Stimulated activated CD8-positive, alpha-beta memory T cell treated with anti-CD3 and anti-CD28 coated beads, Interleukin-15, amount 100 ng/mL, for 48 hours (primary cell): ENCODE measurements at places on chromosomes 6 and 20.

- DNase-seq: no peak
Observed at GRCh38 chr6:120894077-120894476, 440.2 kb downstream of the TBC1D32 start.

GRCh38 chr6:79872986-79873385 lies 74.4 kb downstream of the ELOVL4 start:
- no peak for DNase-seq

- DNase-seq: no peak
Observed at GRCh38 chr6:47147175-47147727, 105.1 kb upstream of the ADGRF1 start.

- DNase-seq: no peak
Observed at GRCh38 chr6:149132336-149132735, 185.2 kb upstream of the TAB2 start.

GRCh38 chr6:3117912-3118352 lies 579 bp upstream of the BPHL start:
- no peak for DNase-seq

GRCh38 chr6:143583542-143584327 lies 72.2 kb upstream of the FUCA2 start:
- DNase-seq: no peak

GRCh38 chr20:18057101-18057993 lies at the start of gene OVOL2:
TSS of gene OVOL2 (minus strand) at chr20:18057916. CDS start at chr20:18057634, 282 bp downstream.
- DNase-seq: no peak

DNA sequence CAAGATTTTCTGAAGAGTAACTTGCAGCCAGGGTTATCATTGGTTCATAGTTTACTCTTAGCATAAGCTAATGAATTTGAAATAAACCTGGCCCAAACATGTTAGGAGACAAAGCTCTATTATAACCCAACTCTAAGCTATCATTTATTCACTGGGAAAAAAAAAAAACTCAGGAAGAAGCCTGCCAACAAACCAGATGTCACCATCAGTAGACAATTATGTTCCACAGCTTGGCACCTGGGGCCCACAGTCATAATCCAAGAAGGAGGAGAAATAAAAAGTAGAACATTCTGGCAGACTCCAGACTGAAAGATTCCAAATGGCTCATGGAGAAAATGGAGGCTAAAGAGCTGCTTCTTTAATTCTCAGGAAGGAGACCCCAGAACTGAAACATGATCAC lies 100.0 kb upstream of the CNR1 start:
- no peak for DNase-seq

- no peak for DNase-seq
Observed at GRCh38 chr20:34993941-34994508, 38.4 kb downstream of the MYH7B start.

- no peak for DNase-seq
Observed at GRCh38 chr6:83417880-83418663, 12.8 kb downstream of the ME1 start.

DNA sequence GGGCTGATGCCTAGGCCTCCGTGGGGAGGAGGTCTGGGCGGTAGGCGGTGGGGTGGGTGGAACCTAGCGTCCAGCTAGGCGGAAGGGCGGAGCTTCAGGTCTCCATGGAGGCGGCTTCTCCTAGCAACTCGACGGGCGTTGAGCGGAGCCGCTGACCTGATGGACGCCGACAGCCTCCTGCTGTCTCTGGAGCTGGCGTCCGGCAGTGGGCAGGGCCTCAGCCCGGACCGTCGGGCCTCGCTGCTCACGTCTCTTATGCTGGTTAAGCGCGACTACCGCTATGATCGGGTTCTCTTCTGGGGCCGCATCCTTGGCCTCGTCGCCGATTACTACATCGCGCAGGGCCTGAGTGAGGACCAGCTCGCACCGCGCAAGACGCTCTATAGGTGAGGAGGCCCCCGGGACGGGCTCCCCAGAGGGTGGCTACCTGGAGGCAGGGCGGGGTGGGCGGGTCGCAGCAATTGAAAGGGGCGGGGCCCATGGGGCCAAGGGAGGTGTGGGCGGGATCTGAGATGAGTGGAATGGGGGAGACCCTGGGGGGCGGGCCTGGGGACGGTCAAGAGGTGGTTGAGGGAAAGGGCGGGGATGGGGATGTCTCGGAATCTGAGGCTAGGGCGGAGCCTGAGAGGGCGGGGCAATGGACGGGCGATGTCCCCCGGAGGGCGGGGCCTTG lies at the start of gene RSPH9:
Gene RSPH9 (plus strand): TSS at position 97 of the 673 bp plus-strand sequence. CDS start 63 bp downstream, at position 160.
- no peak for DNase-seq

- no peak for DNase-seq
Observed at GRCh38 chr20:55755411-55755810, 249.9 kb downstream of the CBLN4 start.
